Activated naive CD4-positive, alpha-beta T cell treated with anti-CD3 and anti-CD28 coated beads for 36 hours (primary cell): ENCODE measurements at places on chromosomes 3 and 15.

DNA sequence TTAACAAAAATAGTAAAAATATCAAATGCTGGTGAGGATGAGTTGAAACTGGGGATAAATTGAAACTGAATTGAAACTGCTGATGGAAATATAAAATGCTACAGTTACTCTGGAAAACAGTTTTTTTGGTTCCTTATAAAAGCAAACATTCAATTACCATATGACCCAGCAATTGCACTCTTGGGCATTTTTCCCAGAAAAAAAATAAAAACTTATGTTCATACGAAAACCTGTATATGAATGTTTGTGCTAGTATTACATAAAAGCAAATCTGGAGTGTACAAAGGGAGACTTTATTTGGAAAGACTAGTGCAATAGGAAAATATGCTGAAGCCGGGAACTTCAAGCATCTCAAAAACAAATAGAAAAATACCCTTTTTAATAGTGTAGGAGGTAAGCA, 857.9 kb upstream of the CADM2 start:
- DNase-seq: no peak

- no peak for DNase-seq
These were observed 96.9 kb upstream of the STRIT1 start for GRCh38 chr3:155390351-155390750.

GRCh38 chr3:95348879-95349278, 1286.0 kb downstream of the NSUN3 start:
- no peak for DNase-seq

GRCh38 chr3:112407888-112408702, 75.1 kb downstream of the CD200 start:
- DNase-seq: no peak

- DNase-seq: no peak
These were observed 252.7 kb upstream of the ICE2 start for GRCh38 chr15:60731583-60732130.

GRCh38 chr3:71425491-71426071, 157.9 kb downstream of the FOXP1 start:
- peak; percentile 52 for DNase-seq

- no peak for DNase-seq
These were observed 65.4 kb downstream of the SERP1 start for GRCh38 chr3:150480877-150481276.

DNA sequence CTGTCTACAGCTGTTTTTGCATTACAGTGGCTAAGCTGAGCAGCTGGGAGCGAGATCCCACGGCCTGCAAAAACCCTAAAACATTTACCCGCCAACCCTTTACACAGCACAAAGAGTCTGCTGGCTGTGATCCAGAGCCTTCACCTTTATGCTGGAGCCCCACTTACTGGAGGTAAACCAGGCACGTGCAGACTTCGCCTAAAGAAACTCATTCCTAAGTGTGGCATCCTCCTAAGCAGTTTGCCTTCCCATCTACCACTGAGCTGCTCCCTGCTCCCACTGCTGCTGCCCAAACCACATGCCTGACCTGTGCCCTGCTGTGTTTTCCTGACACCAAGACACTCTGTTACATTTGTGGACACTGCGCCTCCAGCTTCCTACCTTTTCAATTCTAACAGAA, 53.0 kb downstream of the CHSY1 start:
- no peak for DNase-seq

GRCh38 chr3:25584011-25584789, 80.5 kb downstream of the TOP2B start:
- no peak for DNase-seq

DNA sequence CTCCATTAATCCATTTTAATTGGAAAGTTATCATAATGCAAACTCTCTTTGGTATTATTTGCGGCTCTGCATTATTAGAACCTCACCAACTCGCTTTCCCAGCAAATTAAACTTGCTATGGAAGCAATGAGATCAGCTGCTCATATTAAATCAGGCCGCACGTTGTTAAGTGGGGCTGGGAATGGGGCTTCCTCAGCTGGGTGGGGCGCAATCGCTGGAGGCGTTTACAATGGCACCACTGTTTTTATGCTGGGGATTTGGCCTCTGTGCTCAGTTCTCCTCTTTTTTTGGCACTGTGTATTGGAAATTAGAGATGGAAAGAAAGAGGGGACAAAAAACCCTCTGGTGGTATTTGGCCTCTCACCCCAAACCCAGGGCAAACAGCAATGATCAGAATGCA, 72.2 kb downstream of the RPLP1 start:
- DNase-seq: no peak

DNA sequence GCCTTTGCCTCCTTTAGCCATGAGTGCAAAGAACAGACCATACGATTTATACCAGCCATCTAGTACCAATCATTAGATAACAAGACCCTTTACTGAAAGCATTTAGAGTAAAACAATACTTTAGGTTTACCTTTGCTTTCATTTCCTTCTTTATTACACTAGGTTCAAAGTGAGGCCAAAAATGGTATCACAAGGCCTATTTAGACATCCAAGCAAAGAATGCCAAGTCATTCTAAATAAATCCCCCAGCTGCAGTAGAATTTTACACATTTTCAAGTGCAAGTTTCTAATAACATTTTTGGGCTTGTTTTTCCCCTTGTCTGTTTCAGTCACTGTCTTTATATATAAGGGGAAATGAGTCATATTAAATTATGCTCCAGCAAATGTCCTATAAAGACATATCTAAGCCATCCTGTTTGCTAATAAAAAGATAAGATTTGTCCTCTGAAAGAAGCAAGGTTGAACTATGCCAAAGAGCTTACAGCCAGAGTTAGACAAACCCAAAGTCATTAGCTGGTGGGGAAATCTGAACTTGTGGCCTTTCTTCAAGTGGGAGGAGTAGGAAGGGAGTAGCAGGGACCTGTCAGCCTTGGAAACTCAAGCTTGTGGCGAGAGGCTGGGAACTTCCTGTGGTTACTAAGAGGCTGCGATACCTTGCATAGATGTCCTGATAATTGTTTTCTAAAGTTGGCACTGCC, 232.7 kb downstream of the MECOM start:
- DNase-seq: peak; percentile 9

- DNase-seq: no peak
These were observed 52.2 kb downstream of the MOBP start for GRCh38 chr3:39519554-39520288.

DNA sequence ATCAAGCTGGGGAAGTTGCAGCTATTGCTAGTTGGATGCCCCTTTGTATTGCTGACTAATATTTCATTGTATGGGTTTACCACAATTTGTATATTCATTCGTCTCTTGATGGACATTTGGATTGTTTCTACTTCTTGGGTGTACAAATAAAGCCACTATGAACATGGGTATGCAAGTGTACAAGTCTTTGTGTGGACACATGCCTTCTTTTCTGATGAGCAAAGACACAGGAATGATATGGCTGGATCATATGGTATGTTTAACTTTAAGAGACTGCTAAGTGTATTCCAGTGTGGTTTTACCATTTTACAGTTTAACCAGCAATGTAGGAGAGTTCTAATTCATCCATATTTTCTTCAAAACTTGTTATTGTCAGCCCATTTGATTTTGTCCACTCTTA, 32.2 kb downstream of the NECTIN3 start:
- no peak for DNase-seq

- DNase-seq: no peak
These were observed 67.7 kb upstream of the OSTN start for GRCh38 chr3:191131305-191131704.

DNA sequence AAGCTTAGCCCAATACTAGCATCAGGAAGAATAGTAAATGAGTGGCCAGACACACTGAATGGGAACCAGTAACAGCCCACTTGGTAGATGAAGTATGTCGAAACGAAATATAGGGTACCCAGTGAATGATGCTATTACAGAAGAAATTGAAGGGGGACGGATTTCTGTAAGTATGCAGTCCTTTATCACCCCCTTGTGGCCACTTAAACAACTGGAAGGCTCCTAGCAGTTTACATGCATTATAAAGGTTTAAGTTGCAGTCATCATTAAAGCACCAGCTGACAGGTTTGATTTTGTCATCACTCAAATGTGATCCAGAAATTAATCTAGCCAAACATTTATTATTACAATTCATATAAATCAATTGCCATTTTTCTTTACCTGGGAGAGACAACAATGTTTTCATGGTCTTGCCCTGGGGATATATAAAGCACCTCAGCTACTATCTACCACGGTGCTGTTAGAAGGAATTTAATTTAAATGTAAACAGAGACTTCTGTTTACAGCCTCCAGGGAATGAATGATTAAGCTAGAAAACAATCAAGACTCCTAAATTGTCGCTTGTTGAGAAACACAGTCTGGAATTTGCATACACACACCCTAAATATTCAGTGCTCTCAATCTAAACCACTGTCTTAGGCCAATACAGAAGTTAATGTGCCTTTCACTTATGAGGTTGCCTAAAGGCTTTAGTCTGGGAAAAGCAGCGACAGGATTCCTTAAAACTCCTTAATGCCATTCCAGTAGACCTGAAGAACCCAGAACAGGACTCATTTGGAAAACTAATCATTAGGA, 7.8 kb downstream of the EIF1B start:
- DNase-seq: peak; percentile 55

- no peak for DNase-seq
These were observed 497 bp upstream of the CLASP2 start for GRCh38 chr3:33718595-33718907.

DNA sequence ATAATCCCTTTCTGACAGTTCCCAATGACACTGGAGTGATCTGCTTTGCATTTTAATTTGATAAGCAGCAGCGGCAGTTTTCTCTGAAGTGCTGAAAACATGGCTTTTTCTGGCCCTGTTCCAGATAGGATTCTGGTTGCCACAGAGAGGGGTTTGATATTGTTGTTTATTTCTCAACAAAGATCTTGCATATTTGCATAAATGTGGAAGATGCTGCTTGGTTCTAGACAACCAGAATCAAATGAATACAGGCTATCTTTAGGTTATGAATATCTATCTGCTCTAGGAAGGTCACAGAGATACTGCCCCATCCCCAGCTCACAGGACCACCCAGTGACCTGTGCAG, 137.1 kb downstream of the ZNF609 start:
- no peak for DNase-seq

DNA sequence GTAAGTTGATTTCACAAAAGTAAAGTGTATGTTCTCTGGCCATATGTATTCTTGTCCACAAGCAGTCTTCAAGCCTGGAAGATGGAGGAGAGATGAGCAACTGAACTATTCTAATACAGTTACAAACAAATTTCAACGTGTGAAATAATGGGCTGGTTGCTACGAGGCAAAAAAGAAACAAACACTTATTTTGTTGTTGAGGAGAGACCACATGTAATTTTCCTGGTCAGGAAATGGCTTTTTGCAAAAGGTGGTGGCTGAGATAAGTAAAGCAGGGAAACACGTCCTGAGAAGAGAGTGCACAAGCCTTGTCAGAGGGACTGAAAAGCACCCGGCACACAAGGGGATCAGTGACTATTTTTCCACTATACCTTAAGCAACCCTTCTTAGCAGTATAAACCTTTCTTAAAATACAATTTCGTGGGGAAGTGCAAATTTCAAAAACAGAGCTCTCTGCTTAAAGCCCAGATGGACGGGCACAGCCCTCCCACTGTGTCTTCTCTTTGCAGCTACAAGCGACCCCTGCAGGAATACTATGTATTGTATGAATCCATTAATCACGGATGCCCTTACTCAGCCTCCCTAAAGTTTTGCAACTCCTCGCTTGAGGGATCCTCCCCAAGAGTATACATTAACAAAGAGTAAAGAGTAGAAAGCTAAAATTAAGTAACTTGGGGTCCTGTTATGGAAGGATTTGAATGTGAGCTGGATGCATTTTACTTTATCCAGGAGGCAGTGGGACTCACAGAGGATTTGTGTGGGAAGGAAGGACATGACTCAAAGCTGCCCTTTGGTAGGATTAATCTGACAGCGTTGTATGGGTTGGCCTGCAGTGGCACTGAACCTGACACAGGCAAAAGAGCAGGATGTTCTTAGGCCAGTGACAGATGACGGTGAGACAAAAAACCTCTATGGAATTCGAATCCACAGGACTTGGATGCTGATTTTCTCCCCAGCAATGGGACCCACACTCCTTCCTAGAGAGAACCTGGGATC, 253.7 kb downstream of the IL5RA start:
- no peak for DNase-seq

GRCh38 chr3:36677331-36678007, 86.9 kb downstream of the DCLK3 start:
- DNase-seq: no peak

DNA sequence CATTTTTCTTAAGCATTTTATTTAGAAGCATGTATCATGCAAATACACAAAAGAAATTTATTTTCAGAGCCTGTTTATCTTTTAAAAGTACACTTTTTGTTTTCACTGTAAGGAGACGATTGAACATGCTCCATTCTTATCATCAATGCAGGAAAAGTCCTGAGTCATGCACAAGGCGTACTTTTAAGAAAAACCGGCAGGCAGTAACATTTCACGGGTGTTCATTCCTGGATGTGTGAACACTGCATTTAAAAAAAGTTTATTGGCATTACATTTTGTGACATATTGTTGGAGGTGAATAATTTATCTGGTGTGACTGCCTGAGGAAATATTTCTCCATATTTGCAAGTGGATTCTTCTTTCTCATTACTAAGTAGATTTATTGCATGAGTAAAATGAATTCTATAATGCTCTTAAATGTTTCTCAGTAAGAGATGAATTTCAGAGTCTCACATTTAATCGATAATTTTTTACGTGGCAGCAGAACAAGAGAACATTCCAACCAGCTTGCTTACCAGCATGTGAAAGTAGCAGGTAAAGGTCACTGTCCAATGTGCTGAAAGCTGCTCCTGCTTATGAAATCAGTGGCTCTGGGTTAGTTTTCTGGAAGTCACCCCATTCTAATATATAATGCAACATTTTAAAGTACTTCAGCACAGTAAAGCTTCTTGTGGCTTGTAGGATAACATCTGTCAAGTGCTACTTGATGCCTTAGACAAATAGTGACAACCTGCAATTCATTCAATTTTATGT, 87.0 kb downstream of the SV2B start:
- DNase-seq: peak; percentile 33

- no peak for DNase-seq
These were observed 37.9 kb downstream of the TNK2 start for GRCh38 chr3:195870442-195870841.

GRCh38 chr15:51281368-51281967, 56.9 kb downstream of the CYP19A1 start:
- DNase-seq: peak; percentile 48

DNA sequence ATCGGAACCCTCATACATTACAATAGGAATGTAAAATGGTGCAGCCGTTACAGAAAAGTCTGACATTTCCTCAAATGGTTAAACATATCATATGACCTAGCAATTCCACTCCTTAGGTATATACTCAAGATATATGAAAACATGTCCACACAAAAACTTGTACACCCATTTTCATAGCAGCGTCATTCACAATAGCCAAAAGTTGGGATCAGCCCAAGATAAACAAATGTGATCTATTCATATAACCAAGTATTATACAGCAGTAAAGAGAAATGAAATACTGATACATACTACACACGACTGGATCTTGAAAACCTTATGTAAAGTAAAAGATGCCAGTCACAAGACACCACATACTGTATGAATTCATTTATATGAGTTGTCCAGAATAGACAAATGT, 102.4 kb downstream of the MSL2 start:
- DNase-seq: no peak

- no peak for DNase-seq
These were observed 331.1 kb downstream of the C3orf38 start for GRCh38 chr3:88480822-88481221.

GRCh38 chr3:156433138-156433537, 121.8 kb downstream of the SSR3 start:
- no peak for DNase-seq

- DNase-seq: no peak
These were observed 81.4 kb downstream of the IL12A start for GRCh38 chr3:160069986-160070385.
